Stimulated activated CD8-positive, alpha-beta memory T cell treated with anti-CD3 and anti-CD28 coated beads, Interleukin-4, amount 100 ng/mL, for 1 hour (primary cell): ENCODE measurements at places on chromosomes 11 and 22.

DNA sequence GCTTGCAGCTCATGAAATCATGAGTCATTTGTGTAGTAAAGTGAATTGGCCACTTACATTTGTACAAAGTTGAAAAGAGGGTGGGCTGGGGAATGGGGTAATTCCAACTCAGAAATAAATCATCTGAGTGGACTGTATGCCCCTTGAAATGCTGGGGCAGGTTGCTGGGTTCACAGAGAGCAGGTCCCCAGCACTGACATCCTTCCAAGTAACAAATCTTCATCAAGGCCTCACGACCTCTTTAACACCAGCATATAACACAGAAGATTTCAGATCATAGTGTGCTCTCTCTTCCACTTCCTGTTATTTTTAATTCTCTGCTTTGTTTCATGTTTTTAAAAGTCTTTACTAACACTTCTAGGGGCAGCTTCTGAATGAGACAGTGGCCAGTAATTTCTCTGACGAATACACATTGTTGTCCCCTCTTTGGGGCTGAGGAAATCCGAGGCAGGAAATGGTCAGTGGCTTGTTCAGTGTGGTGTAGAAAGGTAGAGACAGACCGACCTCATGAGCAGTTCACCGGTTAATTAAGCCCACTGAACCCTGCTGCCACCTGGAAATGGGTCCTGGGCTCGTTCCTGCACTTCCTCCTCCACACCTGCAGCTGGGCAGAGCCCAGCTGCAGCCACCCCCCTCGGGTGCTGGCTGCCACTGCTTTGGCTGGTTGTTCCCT is 127.7 kb downstream of the MAML2 start:
- no peak for DNase-seq

DNA sequence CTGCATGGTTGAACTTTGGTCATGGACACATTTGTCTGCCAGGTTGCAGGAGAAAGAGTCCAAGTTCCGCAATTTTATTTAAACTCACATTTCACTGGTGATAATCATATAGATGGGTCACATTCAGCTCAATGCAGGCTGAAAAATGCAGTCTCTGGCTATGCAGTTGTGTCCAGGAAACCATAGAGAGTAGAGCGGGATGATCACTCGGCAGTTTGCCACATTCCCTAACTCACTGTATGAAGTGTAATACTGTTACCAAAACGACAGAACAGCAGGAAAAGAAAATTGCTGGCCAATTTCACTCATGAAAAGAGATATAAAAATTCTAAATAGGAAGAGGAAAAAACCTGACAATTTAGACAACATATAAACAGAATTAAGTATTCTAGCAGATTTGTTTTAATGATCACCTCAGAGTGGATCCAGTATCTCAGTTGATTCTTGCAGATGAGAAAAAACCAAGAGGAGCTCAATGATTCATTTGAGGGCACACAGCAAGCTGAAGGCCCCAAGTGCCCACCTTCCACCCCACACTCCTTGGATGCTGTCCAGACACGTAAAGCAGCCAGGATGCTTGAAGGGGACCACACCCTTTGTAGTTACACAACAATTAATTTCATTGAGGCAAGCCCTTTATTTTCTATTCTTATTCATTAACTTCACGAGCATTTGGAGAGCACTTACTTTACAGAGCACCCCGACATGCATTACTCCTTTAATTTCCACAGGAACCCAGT is 422.3 kb downstream of the SOX6 start:
- DNase-seq = no peak

GRCh38 chr11:115477410-115477809 is 26.8 kb downstream of the CADM1 start:
- no peak for DNase-seq

- no peak for DNase-seq
Observed at GRCh38 chr11:106728379-106728778, 289.9 kb downstream of the GUCY1A2 start.

DNA sequence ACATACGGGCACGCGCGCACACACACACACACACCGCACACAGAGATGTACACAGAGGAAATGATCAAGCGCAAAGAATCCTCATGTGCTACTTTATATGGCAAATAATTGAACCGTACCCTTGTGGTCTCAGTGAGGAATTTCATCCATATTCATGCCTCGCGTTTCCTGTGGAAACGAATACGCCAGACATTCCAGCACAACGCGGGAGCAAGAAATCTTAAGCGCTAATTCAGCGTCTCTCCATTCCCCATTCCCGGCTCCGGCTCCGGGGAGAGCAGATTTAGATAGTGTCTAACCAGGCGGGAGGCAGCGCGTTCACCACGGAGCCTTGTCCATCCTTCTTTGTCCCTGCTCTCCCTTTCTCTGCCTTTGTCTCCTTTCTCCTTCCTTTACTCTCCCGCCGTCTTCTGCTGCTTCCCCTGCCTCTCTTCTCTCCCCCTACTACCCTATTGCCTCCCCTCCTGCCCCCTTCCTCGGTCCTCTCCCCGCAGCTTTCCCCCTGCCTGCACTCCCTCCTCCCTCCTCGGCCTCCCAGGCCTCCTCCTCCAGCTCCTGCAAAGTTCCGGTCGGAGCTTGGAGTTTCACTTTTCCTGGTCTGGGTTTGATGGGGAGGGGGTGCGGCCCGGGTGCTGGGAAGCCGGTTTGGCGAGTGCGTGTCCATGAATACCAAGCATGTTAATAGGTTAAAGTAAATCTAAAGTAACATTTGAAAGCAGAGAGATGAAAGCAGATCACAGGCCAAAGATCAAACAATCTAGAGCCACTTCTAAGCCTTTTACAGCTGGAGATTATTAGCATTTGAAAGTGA is 579.3 kb downstream of the BUD13 start:
- no peak for DNase-seq

DNA sequence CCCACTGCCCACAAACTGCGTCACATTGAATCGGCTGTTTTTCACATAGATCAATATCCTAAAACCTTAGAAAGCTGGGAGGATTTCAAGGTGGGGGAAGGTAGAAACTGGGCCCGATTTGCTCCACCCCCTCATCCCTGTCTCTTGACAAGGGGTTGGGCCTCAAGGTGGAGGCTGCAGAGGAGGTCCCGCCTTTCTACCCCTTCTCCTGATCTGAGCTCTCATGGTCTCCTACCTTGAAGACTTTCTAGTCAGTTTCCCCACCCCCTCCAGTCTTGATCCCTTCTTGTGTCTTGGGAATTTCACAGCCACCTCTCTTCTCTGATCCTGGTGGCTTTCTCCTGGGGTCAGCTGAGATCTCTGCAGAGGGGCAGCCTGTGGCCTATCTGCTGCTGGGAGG is 4.5 kb upstream of the STARD10 start:
- DNase-seq = no peak

GRCh38 chr11:65274735-65275682 is 13.2 kb downstream of the POLA2 start:
- DNase-seq = no peak

- DNase-seq = no peak
Observed at GRCh38 chr11:105553025-105553424, 56.8 kb upstream of the GRIA4 start.

DNA sequence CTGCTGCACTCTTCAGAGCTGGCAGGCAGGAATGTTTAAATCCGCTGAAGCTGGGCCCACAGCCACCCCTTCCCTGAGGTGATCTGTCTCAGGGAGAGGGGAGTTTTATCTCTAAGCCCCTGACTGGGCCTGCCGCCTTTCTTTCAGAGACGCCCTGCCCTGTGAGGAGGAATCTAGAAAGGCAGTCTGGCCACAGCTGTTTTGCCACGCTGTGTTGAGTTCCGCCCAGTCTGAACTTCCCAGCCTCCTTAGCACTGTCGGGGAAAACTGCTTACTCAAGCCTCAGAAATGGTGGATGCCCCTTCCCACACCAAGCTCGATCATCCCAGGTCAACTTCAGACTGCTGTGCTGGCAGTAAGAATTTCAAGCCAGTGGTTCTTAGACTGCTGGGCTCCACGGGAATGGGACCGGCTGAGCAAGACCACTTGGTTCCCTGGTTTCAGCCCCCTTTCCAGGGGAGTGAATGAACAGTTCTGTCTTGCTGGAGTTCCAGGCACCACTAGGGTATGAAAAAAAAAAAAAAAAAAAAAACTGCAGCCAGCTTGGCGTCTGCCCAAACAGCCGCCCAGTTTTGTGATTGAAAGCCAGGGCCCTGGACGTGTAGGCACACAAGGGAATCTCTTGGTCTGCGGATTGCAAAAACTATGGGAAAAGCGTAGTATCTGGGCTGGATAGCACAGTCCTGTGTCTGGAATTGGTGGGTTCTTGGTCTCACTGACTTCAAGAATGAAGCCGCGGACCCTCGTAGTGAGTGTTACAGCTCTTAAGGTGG is 127.4 kb downstream of the SPON1 start:
- no peak for DNase-seq

- DNase-seq = no peak
Observed at GRCh38 chr11:20310137-20310536, 53.4 kb upstream of the HTATIP2 start.

GRCh38 chr11:72112978-72113808 is 698 bp upstream of the ANAPC15 start:
- no peak for DNase-seq

DNA sequence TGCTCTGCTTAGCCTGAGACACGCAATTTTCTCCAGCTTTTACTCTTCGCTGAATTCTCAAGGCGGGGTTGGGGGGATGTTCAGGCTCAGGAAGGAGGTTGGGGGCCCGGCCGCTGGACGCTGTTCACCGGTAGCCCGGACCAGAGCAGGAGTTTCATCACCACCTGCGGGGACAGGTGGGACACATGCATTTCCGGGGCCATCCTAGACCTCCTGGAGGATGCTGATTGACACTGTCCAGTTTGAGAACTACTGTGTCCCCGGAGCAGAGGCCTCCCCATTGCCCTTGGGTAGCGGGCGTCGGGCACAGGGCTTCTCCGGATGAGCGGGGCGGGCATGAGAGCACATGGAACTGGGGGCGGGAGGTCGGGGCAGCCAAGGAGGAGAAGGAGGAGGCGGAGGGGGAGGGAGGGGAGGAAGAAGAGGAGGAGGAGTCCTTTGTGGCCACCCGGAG is 144.0 kb upstream of the GRK3 start:
- DNase-seq = no peak

DNA sequence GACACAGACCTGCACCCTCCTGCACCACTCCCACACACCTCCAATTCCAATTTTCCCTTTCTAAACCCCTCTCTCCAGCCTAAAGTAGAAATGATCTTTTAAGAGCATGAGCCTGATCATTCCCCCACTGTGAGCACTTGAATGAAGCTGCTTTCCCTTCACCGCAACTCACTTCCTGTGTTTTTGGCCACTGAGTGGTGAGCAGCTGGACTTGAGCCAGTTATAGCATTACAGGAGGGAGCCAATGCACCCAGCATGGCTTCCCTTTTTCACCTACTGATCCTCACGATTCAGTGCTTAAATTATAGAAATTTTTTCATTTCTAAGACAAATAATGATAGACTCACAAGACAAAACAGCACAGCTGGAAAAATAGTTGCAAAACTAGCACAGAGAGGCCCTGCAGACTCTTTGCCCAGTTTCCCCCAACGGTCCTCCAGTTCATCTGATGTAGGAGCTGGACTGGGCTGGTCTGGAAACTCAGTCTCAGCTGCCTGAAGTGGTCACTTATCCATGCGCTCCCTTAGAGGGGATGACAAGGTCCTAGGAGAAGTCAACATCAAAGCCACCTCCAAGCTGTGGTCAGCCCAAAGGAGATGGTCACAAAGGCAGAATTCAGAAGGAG is 9.7 kb upstream of the APOL4 start:
- DNase-seq = no peak

DNA sequence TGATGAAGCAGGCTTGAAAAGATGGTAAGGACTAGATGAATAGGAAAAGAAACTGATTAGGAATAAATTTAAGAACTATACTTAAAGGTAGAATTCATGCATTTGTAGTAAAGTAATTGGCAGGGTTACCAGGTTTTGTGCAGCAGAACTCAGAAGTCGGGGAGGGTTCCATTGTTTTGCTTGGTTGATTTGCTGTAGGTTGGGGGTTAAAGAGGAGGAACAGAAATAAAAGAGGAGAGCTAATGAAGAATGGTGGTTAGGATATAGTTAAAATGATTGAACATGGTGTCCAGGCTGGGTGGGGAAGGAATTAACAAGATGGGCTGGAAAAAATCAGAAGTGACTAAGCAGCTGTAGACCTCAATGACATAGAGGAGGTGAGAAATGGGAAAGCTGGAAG is 5.5 kb upstream of the SPON1 start:
- DNase-seq = no peak

DNA sequence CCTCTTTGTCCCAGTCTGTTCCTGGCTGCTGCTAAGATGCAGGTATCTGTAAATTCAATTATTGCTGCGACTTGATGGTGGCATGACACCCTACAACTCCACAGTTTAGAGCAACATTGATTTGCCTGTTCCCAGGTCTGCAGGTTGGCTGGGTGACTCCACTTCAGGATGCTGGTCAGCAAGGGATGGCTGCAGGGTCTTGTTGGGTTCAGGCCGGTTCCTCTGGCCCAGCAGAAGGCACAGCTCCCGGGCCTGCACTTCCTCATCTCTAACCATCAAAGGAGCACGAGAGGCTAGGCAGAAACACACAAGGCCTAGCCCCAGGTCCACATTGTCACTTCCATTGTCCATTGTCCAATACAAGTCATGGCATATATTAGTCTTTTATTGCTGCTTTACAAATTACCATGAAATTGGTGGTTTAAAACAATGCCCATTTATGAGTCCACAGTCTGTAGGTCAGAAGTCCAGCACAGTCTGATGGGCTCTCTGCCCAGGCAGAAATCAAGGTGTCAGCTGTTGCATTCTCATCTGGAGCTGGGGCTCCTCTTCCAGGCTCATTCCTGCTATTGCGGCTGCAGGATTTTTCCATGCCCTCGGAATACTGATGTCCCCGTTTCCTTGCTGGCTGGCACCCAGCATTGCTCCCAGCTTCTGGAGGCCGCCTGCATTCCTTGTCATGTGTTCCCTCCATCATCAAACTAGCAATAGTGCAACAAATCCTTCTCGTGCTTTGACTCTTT is 96.6 kb upstream of the LMO1 start:
- no peak for DNase-seq

- DNase-seq = no peak
Observed at GRCh38 chr11:24408202-24408601, 88.7 kb upstream of the LUZP2 start.

- no peak for DNase-seq
Observed at GRCh38 chr11:109553284-109553683, 131.3 kb downstream of the C11orf87 start.

- no peak for DNase-seq
Observed at GRCh38 chr11:106496677-106497076, 419.2 kb downstream of the AASDHPPT start.

- no peak for DNase-seq
Observed at GRCh38 chr11:110075105-110075846, 17.9 kb upstream of the ZC3H12C start.

- no peak for DNase-seq
Observed at GRCh38 chr11:63042596-63042995, 27.0 kb upstream of the SLC22A8 start.
